GM23248 (cell line): ENCODE measurements at places on chromosomes 16 and 17. TPM values are rescaled to one million over a fixed set of nuclear protein-coding genes. Genes with fewer than 3 reads are reported as not detected.

- no peak for DNase-seq
- H3K4me1 ChIP-seq = no peaks in the 10 kb centered on the region
- no peaks in the 10 kb centered on the region for H3K27me3 ChIP-seq
- H3K27ac ChIP-seq = no peak overlapping the region
- no peak overlapping the region for H3K4me3 ChIP-seq
These were observed 438.9 kb downstream of the KCNJ2 start for GRCh38 chr17:70608193-70608592.

DNA sequence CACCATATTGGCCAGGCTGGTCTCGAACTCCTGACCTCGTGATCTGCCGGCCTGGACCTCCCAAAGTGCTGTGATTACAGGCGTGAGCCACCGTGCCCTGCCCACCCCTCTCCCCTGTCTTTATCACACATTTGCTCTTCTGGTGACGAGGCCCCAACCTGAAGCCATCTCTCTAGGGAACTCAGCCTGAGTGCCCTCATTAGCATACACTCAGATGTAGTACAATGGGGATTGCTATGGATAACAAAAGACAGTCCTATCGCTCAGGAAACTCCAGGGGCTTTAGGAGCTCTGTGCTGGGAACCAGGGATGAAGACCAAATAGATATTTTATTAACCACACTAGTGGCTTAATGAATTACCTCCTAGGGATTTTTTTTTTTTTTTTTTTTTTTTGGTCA is 100.7 kb downstream of the MARF1 start:
- H3K4me1 ChIP-seq = peaks cover 9% of the 10 kb centered on the region
- H3K27me3 ChIP-seq = no peaks in the 10 kb centered on the region
- H3K4me3 ChIP-seq = no peak overlapping the region
- H3K36me3 ChIP-seq = no peaks in the 10 kb centered on the region

Gene IGF2BP1
- total RNA-seq = 4.3 and 5.7 TPM in 2 replicates

DNA sequence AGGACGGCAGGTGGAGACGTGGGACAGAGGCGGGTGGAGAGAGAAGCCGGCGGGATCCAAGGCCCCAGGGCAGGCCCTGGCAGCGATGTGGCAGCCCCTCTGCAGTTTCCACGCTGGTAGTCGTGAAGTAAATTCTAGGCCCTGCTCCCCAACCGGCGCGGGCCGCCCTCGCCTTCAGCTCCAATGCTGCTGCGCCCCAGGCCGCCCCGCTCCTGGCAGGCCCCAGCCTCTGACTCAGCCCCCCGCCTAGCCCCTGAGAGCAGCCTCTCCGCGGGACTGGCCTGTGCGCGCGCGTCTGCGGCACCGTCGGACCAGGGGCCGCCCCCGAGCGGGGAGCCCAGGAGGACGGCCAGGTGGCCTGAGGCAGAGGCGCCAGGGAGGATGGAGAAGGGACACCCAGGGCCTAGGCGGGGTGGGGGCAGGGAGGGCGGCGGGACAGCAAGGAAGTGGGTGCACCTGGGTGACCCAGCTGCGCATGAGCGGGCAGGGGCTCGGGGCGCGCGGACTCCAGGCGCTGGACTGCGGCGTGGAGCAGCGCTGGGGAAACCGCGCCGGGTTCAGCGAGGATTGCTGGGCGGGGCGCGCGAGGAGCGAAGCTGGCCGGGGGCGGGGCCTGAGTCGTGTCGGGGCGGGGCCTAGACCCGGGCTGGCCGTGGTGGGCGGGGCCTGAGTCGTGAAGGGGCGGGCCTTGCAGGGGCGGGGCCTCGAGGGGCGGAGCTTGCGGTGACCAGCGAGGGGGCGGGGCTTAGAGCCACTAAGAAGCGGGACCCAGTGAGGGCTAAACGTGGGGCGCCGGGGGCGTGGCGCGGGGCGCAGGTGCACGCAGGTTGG is 29.6 kb downstream of the ZNF778 start:
- peak overlapping the region; percentile 66 for H3K4me3 ChIP-seq
- H3K27me3 ChIP-seq = no peaks in the 10 kb centered on the region
- H3K36me3 ChIP-seq = no peaks in the 10 kb centered on the region
- H3K27ac ChIP-seq = no peak overlapping the region

GRCh38 chr17:67855504-67856324 is 30.4 kb downstream of the BPTF start:
- no peaks in the 10 kb centered on the region for H3K4me1 ChIP-seq
- H3K27me3 ChIP-seq = no peaks in the 10 kb centered on the region
- H3K4me3 ChIP-seq = no peak overlapping the region
- peaks cover 10% of the 10 kb centered on the region for H3K36me3 ChIP-seq

- H3K36me3 ChIP-seq = no peaks in the 10 kb centered on the region
- H3K27ac ChIP-seq = no peak overlapping the region
- no peak overlapping the region for H3K4me3 ChIP-seq
- H3K27me3 ChIP-seq = no peaks in the 10 kb centered on the region
- DNase-seq = no peak
These were observed 1519.5 kb downstream of the CDH11 start for GRCh38 chr16:63602206-63602927.

GRCh38 chr17:73430848-73431247 is 119.0 kb upstream of the CDC42EP4 start:
- no peak overlapping the region for H3K27ac ChIP-seq
- H3K4me3 ChIP-seq = no peak overlapping the region
- peak; percentile 38 for DNase-seq
- H3K27me3 ChIP-seq = 0 out of 2 replicates have a peak, but pooled peaks cover 9% of the 10 kb centered on the region
- H3K4me1 ChIP-seq = no peaks in the 10 kb centered on the region

- H3K4me1 ChIP-seq = no peaks in the 10 kb centered on the region
- H3K27me3 ChIP-seq = no peaks in the 10 kb centered on the region
- no peak overlapping the region for H3K27ac ChIP-seq
These were observed 221.8 kb downstream of the MAP2K4 start for GRCh38 chr17:12242345-12242954.

- peaks cover 41% of the 10 kb centered on the region for H3K4me1 ChIP-seq
- H3K36me3 ChIP-seq = 0 out of 2 replicates have a peak, but pooled peaks cover 25% of the 10 kb centered on the region
- no peak overlapping the region for H3K4me3 ChIP-seq
- H3K27ac ChIP-seq = no peak overlapping the region
- DNase-seq = no peak
- H3K27me3 ChIP-seq = no peaks in the 10 kb centered on the region
These were observed 156.2 kb downstream of the CYB561 start for GRCh38 chr17:63289931-63290330.

DNA sequence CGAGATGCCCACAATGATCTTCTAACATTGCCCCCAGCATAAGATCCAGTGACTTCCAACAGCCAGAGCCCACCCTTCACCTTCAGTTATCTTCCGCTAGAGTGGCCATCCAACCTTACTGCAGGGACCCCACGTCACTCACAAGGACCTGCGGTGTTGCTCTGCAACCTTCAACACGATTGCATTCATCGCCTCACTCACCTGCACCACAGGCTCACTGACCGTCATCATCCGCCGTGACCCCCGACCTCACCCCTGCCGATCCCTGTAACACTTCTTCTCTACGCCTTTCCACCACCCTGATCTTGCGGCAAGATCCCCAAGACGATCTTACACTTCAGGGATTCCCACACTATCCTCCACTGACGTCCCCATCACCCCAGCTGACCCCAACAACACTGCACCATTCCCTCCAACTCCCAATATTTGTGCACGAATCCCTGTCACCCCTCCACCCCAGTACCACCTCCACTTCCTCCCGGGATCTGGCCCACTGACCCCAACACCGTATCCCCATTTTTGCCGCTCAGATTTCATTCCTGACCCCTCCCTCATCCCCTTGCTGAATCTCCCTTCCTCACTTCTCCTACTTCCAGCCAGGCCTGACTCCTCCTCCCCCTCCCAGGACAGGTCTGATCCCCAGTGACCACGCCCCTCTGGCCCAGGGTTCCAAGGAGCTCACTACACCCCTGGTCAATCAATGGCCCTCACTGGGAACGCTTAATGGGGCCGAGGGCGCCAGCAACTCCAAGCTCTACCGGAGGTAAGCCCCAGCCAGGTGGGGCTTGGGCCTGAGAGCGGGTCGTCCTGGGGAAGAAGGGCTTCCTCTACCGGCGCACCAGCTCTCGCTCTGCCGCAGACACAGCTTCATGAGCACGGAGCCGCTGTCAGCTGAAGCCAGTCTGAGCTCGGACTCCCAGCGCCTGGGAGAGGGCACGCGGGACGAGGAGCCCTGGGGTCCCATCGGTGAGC is 7.6 kb downstream of the RUNDC3A start:
- peaks cover 16% of the 10 kb centered on the region for H3K27me3 ChIP-seq
- DNase-seq = no peak
- H3K36me3 ChIP-seq = no peaks in the 10 kb centered on the region
- H3K27ac ChIP-seq = no peak overlapping the region

DNA sequence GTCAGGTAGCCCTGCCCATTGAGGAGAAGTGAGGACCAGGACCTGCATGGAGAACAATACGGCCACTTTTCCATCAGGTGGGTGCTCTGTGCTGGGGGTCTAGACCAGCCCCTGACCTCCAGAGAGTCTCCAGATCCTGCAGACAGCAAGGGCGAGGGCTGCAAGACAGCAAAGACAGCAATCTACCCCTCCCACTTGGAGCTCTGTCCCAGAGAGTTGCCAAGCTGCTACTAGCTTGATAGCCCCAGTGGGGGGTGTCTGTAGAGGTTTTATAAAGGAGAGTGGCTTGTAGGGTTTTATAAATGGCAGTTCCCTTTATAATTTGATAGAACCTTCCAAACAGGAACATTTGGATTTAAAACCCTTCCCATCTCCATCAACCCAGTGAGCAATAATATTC is 16.7 kb upstream of the SLFN11 start:
- H3K27ac ChIP-seq = no peak overlapping the region
- no peaks in the 10 kb centered on the region; the same call in 1 of the 2 replicates for H3K36me3 ChIP-seq
- no peaks in the 10 kb centered on the region for H3K4me1 ChIP-seq
- H3K4me3 ChIP-seq = no peak overlapping the region
- H3K27me3 ChIP-seq = no peaks in the 10 kb centered on the region

GRCh38 chr17:46771561-46772474 is 46.7 kb downstream of the WNT3 start:
- DNase-seq = peak; percentile 58
- peak overlapping the region; percentile 68 for H3K4me3 ChIP-seq
- H3K4me1 ChIP-seq = no peaks in the 10 kb centered on the region
- H3K36me3 ChIP-seq = no peaks in the 10 kb centered on the region

- H3K36me3 ChIP-seq = no peaks in the 10 kb centered on the region
- H3K27ac ChIP-seq = no peak overlapping the region
- no peaks in the 10 kb centered on the region for H3K27me3 ChIP-seq
- H3K4me3 ChIP-seq = no peak overlapping the region
- H3K4me1 ChIP-seq = no peaks in the 10 kb centered on the region
- DNase-seq = no peak
These were observed 275.4 kb downstream of the MRTFB start for GRCh38 chr16:14346278-14347142.

Gene CES5A
- not detected in 2 replicates for total RNA-seq

GRCh38 chr16:11539641-11540050 is 47.1 kb downstream of the LITAF start:
- no peaks in the 10 kb centered on the region for H3K4me1 ChIP-seq
- H3K4me3 ChIP-seq = no peak overlapping the region
- no peaks in the 10 kb centered on the region for H3K27me3 ChIP-seq
- H3K36me3 ChIP-seq = no peaks in the 10 kb centered on the region
- no peak overlapping the region for H3K27ac ChIP-seq
- no peak for DNase-seq

Gene CA7
- total RNA-seq = 0.65 TPM in 1 of 2 replicates, not detected in the other

Gene LHX1
- not detected in 2 replicates for total RNA-seq

- no peaks in the 10 kb centered on the region for H3K36me3 ChIP-seq
- no peaks in the 10 kb centered on the region for H3K4me1 ChIP-seq
- no peak overlapping the region for H3K4me3 ChIP-seq
- no peak for DNase-seq
These were observed 2.5 kb downstream of the KRT33A start for GRCh38 chr17:41347869-41348760.

- H3K4me1 ChIP-seq = peaks cover 42% of the 10 kb centered on the region
- DNase-seq = peak; percentile 93
- no peaks in the 10 kb centered on the region; the same call in 1 of the 2 replicates for H3K36me3 ChIP-seq
- H3K4me3 ChIP-seq = peak overlapping the region; percentile 35
These were observed 5.5 kb downstream of the TRAF7 start for GRCh38 chr16:2160915-2161551.

- H3K4me1 ChIP-seq = no peaks in the 10 kb centered on the region
- H3K27me3 ChIP-seq = 0 out of 2 replicates have a peak, but pooled peaks cover 7% of the 10 kb centered on the region
- no peak for DNase-seq
- no peaks in the 10 kb centered on the region for H3K36me3 ChIP-seq
- no peak overlapping the region for H3K4me3 ChIP-seq
These were observed 126.6 kb downstream of the AXIN2 start for GRCh38 chr17:65434878-65435277.

GRCh38 chr16:2212362-2213324 is 2.0 kb upstream of the BRICD5 start:
- peaks cover 10% of the 10 kb centered on the region; the same call in 1 of the 2 replicates for H3K4me1 ChIP-seq
- H3K27me3 ChIP-seq = no peaks in the 10 kb centered on the region
- no peaks in the 10 kb centered on the region for H3K36me3 ChIP-seq
- H3K27ac ChIP-seq = no peak overlapping the region
- peak overlapping the region; percentile 72 for H3K4me3 ChIP-seq

DNA sequence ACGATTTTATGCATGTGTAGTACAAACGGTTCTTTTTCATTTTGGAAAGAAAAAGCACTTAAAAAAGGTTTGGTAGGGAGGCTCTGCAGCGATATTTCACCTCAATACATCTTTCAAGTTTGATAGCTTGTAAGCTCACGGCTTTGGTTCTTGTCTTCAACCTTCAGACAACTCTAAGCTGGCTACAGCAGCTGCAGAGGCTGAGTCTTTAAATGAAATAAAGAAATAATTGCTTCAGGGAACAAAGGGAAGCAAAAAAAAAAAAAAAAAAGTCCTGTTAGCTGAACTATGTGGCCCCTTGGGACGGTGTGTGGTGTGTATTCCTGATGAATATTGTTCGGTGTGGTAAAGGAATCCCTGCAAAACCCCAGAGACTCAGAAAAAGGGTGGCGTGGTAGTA is 265.1 kb downstream of the NTN1 start:
- H3K4me1 ChIP-seq = peaks cover 36% of the 10 kb centered on the region
- H3K27me3 ChIP-seq = no peaks in the 10 kb centered on the region
- DNase-seq = peak; percentile 42

GRCh38 chr16:8585857-8586256 is 4.5 kb downstream of the TMEM114 start:
- H3K4me3 ChIP-seq = no peak overlapping the region
- H3K27me3 ChIP-seq = peaks cover 39% of the 10 kb centered on the region
- H3K27ac ChIP-seq = no peak overlapping the region

GRCh38 chr17:66221755-66222530 is 7.3 kb downstream of the APOH start:
- no peaks in the 10 kb centered on the region for H3K36me3 ChIP-seq
- no peak overlapping the region for H3K4me3 ChIP-seq
- H3K27me3 ChIP-seq = peaks cover 23% of the 10 kb centered on the region
- DNase-seq = no peak
- no peaks in the 10 kb centered on the region for H3K4me1 ChIP-seq
- H3K27ac ChIP-seq = no peak overlapping the region

Gene TSPOAP1
- total RNA-seq = under 0.01 and 0.76 TPM in 2 replicates

- H3K27me3 ChIP-seq = no peaks in the 10 kb centered on the region
- no peak overlapping the region for H3K4me3 ChIP-seq
- H3K36me3 ChIP-seq = no peaks in the 10 kb centered on the region
- H3K27ac ChIP-seq = no peak overlapping the region
- H3K4me1 ChIP-seq = no peaks in the 10 kb centered on the region
These were observed 403.0 kb downstream of the ZFHX3 start for GRCh38 chr16:72644911-72645310.

Gene ZKSCAN2
- 1.4 and 2.3 TPM in 2 replicates for total RNA-seq

Gene HASPIN
- 1.9 and 3.0 TPM in 2 replicates for total RNA-seq

- no peak overlapping the region for H3K27ac ChIP-seq
- H3K4me3 ChIP-seq = no peak overlapping the region
- no peaks in the 10 kb centered on the region for H3K4me1 ChIP-seq
- no peaks in the 10 kb centered on the region for H3K36me3 ChIP-seq
- H3K27me3 ChIP-seq = no peaks in the 10 kb centered on the region
- DNase-seq = no peak
These were observed 113.9 kb upstream of the MAF start for GRCh38 chr16:79714440-79714839.

GRCh38 chr17:19531780-19532501 is 1.7 kb upstream of the SLC47A1 start:
- no peaks in the 10 kb centered on the region for H3K36me3 ChIP-seq
- no peak overlapping the region for H3K27ac ChIP-seq
- H3K4me1 ChIP-seq = no peaks in the 10 kb centered on the region
- no peak overlapping the region for H3K4me3 ChIP-seq
- peak; percentile 29 for DNase-seq
